ENCODE measurements at places on chromosomes 7 and 10. TPM values are rescaled to one million over a fixed set of nuclear protein-coding genes. Genes with fewer than 3 reads are reported as not detected.

MYOZ1 gene
- polyA plus RNA-seq = not detected

DNA sequence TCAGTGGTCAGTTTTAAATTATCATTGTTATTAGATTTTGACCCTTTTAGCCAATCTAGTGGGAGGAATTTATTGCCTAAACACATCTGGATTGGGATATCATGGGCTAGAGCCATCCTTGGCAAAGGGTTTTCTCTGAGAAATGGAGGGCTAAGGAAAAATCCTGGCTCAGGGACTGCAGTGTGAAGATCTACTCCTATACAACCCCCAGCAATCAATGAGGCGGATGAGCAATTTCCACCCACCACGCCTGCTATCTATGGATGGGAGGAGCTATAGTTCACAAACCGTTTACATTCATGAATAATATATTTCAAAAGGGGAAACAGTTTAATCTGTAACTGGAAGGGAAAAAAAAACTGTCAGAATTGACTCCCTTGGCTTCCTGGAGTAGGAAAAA is 2.7 kb downstream of the CAV1 start:
- no peak for DNase-seq

- DNase-seq = peak; percentile 74
Measured at GRCh38 chr10:14648946-14649345, 125.8 kb downstream of the FAM107B start.

ACSM6 gene
- polyA plus RNA-seq = not detected

DNA sequence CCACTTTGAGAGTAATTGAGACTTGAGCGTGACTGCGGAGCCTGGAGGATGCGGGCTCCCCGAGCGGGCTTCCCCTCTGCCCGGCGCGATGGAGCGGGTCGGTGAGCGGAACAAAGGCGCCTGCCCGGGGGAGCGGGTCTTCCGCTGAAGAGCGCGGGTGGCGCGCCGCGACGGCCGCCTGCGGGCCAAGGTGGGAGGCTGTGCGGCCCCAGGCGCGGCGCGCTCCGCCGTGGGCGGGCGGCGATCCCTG is at the start of gene GALNT17:
Gene GALNT17, plus strand, starts transcription at position 18 of the 250 bp plus-strand sequence.
- DNase-seq = no peak

- DNase-seq = no peak
Measured at GRCh38 chr10:123621492-123621891, 44.7 kb upstream of the GPR26 start.

GRCh38 chr10:67837541-67838314 is at the start of gene DNAJC12:
TSS of gene DNAJC12 (minus strand) at chr10:67838188. CDS start at chr10:67838011, 177 bp downstream.
- DNase-seq = no peak

- DNase-seq = peak; percentile 79
Measured at GRCh38 chr10:104350127-104350635, 3.5 kb upstream of the CFAP58 start.

H2BK1 gene
- not detected for polyA plus RNA-seq

NFKB2 gene
- polyA plus RNA-seq = 16.8 TPM

- DNase-seq = no peak
Measured at GRCh38 chr10:11795101-11795920, 27.8 kb upstream of the PROSER2 start.
